ENCODE measurements at places on chromosomes 3 and 15.

DNA sequence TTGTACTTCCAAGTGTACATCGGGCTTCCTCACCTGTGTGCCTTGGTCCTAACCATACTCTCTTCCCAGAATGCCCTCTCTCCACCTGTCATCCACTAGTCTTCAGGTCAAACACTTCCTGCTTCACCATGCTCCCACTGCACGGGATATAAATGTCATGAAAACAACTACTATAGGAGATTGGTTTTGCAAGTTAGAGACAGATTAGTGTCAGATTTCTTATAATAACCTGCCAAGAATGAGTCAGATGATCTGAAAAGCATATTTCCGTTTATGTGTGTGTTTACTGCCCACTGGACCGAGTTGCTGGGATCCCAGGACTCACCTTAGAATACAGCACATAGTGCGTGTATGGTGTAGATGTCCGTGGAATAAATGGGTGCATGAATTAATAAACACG is 21.4 kb downstream of the PLA1A start:
- no peak overlapping the region for H3K27ac ChIP-seq
- H3K27me3 ChIP-seq: no peaks in the 10 kb centered on the region
- no peak overlapping the region for H3K4me3 ChIP-seq

- H3K27ac ChIP-seq: no peak overlapping the region
- H3K36me3 ChIP-seq: no peaks in the 10 kb centered on the region
- peaks cover 7% of the 10 kb centered on the region for H3K4me1 ChIP-seq
- H3K4me3 ChIP-seq: no peak overlapping the region
- H3K27me3 ChIP-seq: no peaks in the 10 kb centered on the region
These were observed 98.8 kb upstream of the ZBTB20 start for GRCh38 chr3:115245899-115246298.

DNA sequence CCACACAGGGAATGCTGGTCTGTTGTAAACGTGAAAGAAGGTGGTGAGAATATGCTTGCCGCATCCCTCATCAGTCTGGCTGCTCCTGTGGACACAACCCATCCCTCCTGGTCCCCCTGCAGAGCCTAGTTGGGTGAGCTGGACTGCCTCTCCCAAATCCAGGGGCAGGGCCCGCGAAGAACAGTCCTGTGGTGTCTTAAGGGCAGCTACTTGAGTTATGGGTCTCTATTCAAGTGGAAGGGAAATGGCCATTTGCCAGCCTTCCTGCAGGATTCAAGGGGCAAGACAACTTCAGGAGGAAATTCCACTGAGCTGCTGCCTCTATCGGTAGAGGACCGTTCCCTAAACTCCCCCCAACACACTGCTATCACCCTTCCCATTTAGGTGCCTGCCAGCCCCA is 98.9 kb downstream of the IQSEC1 start:
- H3K4me3 ChIP-seq: no peak overlapping the region
- DNase-seq: no peak
- no peaks in the 10 kb centered on the region for H3K4me1 ChIP-seq
- H3K27ac ChIP-seq: no peak overlapping the region
- peaks cover 38% of the 10 kb centered on the region for H3K27me3 ChIP-seq

- DNase-seq: no peak
- peaks cover 55% of the 10 kb centered on the region for H3K4me1 ChIP-seq
- no peak overlapping the region for H3K27ac ChIP-seq
- H3K36me3 ChIP-seq: peaks cover 20% of the 10 kb centered on the region
- no peaks in the 10 kb centered on the region for H3K27me3 ChIP-seq
- no peak overlapping the region for H3K4me3 ChIP-seq
These were observed 43.8 kb downstream of the IFT122 start for GRCh38 chr3:129483870-129484269.
